Amniotic stem cell (primary cell): ENCODE measurements at places on chromosomes 6 and 20.

DNA sequence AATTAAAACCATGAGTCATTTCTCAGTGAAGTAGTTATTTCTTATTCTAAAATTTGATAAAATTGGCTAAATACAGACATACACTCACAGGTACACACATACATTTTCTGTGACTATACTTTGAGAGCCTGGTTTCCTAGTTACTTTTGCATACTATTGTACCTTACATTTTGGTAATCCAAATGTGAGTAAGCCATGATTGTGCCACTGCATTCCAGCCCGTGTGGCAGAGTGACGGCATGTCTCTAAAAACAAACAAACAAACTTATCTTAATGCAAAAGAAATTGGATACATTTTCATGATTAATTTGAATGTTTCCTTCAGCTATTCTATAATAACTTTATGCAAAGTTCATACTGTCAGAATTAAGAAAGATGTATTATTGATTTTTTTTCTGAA lies 628.8 kb downstream of the GRIK2 start:
- no peak for DNase-seq

DNA sequence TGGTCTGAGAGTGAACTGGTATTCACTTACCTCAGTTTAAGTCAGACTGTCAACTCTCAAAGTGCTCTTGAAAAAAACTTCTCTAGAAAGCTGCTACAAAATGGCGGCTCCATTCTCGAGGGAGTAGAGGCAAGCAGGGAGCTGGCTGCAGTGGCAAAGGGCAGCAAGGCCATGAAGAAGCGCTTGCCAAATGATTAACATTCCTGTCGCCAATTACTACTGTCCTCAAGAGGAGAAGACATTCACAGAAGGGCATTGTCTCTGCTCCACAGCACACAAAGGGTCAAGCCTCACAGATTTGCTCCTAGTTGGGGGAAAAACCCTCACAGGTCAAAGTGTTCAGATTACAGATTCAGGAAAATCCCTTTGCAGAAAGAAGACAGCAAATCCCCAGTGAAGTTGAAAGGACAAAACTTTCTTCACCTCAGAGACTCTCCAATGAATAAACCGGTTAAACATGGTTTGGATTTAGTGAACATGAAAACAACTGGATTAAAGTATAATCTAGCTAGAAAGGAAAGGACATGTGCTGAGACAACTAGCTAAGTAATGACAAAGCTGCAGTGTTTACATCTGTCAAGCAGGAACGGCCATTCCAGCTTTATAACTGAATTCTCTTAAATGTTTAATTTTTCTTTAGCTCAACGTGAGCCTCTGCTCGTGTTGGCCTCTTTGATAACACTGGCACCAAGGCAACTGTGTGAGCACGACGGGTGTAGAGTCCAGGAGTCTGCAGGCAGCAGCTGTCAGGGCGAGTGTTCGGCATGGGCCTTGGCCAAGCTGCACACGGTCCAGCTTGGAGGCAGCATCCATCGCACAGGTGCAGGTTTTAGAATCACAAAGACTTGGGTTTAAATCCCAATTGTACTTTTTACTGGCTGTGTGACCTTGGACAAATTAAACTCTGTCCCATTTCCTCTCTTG lies 37.6 kb downstream of the NR2E1 start:
- no peak for DNase-seq

DNA sequence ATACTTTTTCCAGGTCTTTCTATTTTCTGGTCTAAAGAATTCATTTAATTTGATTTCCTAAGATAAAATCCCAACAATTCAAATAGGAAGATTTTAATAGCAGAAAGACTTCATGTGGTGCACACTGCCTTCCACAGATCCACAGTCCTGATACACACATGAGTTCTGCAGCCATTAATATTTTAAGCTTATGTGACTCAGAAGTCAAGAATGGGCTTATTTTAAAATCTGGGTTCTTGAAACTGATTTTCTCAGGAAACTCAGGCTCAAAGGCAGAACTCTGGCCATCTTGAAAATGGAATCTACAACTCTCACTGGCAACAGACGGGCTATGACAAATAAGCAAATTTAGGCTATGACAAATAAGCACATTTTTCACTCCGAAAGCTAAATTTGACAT lies 88.2 kb downstream of the COL12A1 start:
- no peak for DNase-seq

DNA sequence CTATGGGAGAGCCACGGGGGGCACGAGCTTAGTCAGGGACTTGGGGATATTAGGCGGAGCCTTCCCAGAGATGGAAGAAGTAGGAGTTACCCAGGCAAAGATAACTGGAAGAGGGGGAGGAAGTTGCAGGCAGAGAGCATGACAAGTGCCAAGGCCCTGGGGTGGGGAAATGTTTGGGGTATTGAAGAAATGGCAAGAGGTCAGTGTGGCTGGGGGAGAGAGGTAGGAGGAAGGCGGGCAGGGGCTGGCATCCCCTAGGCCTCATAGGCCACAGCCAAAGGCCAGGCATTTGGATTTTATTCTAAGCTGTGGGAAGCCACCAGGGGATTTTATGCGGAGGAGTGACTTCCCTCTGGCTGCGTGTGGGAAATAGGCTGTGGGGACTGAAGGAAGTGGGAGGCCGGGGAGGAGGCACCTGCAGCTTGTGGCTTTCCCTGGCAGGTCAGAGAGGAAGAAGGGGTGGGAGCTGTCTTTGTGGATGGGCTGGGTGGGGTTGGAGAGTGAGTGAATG lies 22.7 kb downstream of the SNAI1 start:
- DNase-seq, result no peak

- peak; percentile 4 for DNase-seq
These were observed 989 bp downstream of the FITM2 start for GRCh38 chr20:44309763-44310663.

GRCh38 chr6:20845592-20845991 lies 311.3 kb downstream of the CDKAL1 start:
- DNase-seq, result no peak

GRCh38 chr6:11869672-11870340 lies 91.2 kb upstream of the ADTRP start:
- DNase-seq, result no peak

GRCh38 chr20:6439737-6440442 lies 317.1 kb upstream of the FERMT1 start:
- no peak for DNase-seq

DNA sequence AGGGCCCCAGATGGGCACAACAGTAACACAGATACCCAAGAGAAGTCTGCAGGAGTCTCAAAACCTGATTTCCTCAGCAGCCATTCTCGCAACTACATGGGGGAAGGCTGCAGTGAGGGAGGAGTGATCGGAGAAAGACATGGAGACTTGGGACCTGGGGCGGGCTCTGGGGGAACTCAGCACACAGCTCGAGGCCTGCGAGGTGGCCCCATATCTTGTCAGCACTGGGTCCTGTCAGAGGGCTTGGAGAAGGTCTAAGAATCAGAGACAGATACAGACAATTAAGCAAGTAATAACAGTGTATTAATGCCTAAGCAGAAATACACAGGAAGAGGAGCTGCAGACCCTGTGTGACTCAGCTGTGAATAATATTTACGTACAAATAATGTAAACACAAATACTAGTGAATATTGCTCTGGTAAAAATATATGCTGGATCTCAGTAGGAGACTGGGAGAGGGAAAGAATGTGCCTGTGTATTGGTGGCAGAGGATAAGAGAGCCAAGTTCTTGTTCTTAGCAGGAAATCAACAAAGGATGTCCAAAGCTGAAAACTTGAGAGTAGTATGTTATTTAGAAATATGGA lies 336.2 kb downstream of the ZFAND3 start:
- no peak for DNase-seq

- DNase-seq, result no peak
These were observed 6.4 kb upstream of the ABHD16B start for GRCh38 chr20:63854766-63855362.

- no peak for DNase-seq
These were observed 8.1 kb upstream of the SERPINB9 start for GRCh38 chr6:2911171-2911570.

DNA sequence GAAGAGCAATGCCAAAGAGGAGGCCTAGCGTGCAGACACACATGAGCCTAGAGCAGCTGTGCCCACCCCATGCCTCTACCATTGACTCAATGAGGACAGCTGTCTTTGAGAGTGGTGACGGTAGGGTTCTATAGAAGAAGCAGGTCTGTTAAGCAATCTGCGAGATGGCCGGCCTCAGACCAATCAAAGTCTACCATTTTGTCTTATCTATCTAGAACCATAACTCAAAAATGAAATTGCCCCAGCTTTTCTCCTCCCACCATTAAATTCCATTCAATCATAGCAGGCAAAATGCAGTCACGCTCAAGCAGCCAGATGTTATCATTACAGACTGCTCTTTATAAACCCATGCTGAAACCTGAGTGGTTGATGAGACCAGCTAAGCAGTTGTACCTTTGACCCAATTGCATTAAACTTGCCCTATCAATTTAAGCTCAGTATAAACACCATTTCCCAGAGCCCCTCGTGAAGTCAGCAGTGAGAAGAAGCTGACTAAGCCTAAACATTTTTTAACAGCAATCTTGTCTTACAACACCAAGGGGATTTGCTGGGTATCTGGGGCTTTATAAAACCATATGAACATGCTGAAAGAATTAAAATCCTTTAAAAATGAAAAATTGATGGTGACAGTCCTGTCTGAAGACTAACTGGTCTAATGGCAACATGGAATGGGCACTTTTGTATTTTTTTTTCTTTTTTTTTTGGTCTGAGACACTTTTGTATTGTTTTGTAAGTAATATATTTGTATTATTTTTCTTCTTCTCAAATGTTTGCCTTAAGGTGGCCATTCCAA lies 57.5 kb downstream of the FOXC1 start:
- DNase-seq, result peak; percentile 44

- DNase-seq, result no peak
These were observed 274.3 kb downstream of the QKI start for GRCh38 chr6:163688739-163689362.

- DNase-seq, result no peak
These were observed 257.6 kb downstream of the NFATC2 start for GRCh38 chr20:51284871-51285270.

DNA sequence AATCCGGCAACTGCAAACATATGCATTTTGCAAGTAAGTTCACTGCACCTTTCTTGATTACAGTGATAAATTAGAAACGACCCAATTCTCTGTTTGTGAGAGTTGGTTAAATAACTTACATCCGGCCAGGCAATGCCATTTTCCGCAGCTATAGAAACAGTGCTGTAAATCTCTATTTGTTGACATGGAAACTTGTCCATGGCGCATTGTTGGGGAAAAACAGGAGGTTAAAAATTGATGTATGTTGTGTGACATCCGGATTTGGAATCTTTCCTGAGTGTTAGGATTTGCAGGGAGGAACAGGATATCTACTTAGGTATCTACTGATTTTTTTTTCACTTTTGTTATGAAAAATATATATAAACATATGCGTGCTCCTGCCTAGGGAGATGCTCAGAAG lies 66.5 kb downstream of the DLGAP4 start:
- DNase-seq, result no peak

GRCh38 chr20:48302149-48302548 lies 516.9 kb upstream of the SULF2 start:
- DNase-seq, result no peak

DNA sequence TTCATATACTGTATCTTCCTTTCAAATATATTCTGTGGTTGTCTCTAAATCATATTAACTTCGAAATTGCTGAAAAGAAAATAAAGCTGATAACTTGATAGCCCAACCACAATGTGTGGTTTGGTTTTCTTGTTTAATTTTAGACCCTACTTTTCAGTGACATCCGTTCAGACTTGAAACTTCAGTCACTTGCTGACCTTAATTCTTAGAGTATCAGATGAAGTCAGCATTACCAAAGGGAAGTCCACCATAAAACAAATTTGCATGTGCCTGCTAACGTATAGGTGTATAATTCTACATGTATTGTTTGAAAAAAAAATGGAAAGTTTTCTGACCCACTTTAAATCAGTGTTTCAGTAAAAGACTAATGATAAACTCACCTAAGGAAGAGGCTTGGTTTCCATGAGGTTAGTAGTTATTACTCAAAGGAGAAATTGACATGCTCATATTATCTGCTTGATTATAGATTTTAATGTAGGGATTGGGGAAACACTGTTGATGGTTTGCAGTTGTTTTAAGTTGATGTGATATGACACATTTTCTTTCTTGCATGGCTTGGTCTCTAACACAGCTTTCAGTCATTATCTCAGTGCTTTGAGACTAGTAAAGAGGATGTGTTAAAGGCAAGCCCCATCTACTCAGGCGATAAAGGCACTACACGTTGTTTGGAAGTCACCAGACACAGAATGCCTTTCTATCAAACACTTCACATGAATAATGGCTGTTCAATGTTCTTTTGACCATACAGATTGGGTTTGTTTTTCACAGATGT lies 5.2 kb upstream of the IL17A start:
- DNase-seq, result no peak

- no peak for DNase-seq
These were observed 43.5 kb downstream of the GOPC start for GRCh38 chr6:117558818-117559217.

DNA sequence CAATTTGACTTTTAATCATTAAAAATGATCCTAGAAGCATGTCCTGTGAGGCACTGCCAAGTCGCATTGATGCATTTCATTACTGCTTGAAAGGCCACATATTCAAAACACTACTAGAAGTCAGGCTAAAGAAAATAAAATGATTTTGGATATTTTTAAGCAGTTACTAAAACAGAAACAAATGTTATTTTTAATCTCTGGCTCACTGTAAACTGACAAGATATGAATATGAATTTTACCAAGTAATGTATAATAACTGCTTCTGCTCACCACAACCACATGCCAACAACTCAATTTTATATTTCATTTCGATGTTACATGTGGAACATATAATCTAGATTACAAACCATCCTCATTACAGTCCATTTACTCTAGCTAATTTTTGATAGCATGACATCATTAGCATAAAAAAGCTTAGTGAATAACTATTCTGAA lies 90.6 kb downstream of the ATXN1 start:
- DNase-seq, result no peak

- no peak for DNase-seq
These were observed 100.1 kb downstream of the MYB start for GRCh38 chr6:135281227-135281626.

DNA sequence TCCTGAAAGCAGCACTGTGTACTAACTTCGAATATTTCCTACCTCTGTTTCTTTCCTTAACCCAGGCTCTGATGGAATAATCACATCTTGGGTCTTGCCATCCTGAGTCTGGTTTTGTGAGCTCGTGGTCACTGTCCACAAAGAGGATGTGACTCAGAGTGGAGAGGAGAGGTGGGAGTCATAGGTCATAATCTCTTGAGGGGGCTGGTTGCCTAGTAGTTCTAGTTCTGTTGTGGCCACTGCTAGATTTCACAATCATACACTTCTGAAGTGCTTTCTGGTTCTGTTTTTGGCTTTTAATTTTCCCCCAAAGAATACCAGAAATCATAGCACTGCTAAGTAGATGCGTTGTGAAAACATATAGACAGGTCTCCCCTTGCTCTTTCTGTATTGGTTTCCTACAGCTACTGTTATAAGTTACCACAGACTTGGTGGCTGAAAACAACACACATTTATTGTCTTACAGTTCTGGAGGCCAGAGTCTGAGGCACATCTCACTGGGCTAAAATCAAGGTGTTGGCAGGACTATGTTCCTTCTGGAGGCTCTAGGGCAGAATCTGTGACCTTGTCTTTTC lies 102.8 kb downstream of the NRSN1 start:
- no peak for DNase-seq

GRCh38 chr20:60870040-60870439 lies 382.0 kb upstream of the CDH4 start:
- DNase-seq, result no peak
